Left lobe of liver (tissue), 2 donors: ENCODE measurements at places on chromosomes 12 and 14.

- no peak for DNase-seq
These were observed 10.3 kb upstream of the SP7 start for GRCh38 chr12:53346491-53346890.

DNA sequence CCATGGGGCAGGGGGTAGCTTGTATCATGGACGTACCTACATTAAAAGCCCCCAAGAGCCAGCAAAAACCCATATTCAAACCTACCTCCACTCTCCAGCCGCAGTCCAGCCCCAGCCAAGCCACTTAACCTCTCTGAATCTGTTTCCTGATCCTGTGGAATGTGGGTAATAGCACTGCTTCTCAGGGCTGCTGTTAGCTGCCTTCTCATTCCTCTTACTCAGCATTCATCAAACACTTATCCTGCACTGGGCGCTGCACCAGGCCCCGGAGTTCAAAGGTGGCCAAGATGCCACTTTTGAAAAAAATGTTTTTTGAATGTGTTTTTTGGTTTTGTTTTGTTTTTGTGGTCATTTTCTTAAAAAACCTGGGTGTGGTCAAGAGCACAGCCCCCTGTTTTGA lies 237.4 kb downstream of the CHST11 start:
- DNase-seq = no peak

GRCh38 chr12:13196130-13196921 lies at the start of gene EMP1:
Gene EMP1 (plus strand): TSS chr12:13196726. CDS start chr12:13211511, 14,785 bp downstream.
- DNase-seq = peak; percentile 77

- DNase-seq = no peak
These were observed 336.4 kb downstream of the CACNA1C start for GRCh38 chr12:2389079-2389790.

GRCh38 chr12:121005346-121005815 lies 10.9 kb downstream of the C12orf43 start:
- DNase-seq = no peak

GRCh38 chr14:64726585-64726890 lies 22.3 kb downstream of the PLEKHG3 start:
- DNase-seq = no peak

GRCh38 chr12:51152953-51153352 lies 20.0 kb downstream of the TFCP2 start:
- no peak for DNase-seq

- DNase-seq = no peak
These were observed 9.5 kb upstream of the CDKN3 start for GRCh38 chr14:54387328-54387727.

DNA sequence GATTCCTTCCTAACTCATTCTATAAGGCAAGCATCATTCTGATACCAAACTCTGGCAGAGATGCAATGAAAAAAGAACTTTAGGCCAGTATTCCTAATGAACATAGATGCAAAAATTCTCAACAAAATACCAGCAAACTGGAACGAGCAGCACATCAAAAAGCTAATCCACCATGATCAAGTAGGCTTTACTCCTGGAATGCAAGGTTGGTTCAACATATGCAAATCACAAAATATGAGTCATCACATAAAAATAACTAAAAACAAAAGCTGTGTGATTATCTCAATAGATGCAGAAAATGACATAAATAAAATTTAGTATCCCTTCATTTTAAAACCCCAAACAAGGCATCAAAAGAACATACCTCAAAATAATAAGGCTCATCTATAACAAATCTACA lies 98.9 kb downstream of the ACSS3 start:
- DNase-seq = no peak

- DNase-seq = no peak
These were observed 3.2 kb upstream of the DIO3 start for GRCh38 chr14:101557811-101558738.

DNA sequence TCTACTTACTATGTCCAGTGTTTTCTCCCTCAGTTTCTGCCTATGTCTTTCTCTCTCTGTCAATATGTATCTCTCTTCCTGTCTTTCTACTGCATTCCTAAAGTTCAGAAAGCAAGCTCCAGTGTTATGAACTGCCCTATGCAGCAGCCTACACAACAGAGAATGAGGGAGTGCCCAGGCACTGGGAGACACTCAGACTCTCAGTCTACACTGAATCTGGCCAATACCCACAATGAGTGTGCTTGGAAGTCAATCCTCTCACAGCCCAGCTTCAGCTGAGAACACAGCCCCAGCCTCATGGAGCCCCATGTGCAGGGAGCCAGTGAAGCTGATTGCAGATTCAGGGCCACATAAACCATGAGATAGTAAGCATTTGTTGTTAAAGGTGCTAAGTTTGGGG lies 128.7 kb downstream of the ALG10 start:
- DNase-seq = no peak

- DNase-seq = no peak
These were observed 25.7 kb downstream of the TSHR start for GRCh38 chr14:80981156-80981555.

DNA sequence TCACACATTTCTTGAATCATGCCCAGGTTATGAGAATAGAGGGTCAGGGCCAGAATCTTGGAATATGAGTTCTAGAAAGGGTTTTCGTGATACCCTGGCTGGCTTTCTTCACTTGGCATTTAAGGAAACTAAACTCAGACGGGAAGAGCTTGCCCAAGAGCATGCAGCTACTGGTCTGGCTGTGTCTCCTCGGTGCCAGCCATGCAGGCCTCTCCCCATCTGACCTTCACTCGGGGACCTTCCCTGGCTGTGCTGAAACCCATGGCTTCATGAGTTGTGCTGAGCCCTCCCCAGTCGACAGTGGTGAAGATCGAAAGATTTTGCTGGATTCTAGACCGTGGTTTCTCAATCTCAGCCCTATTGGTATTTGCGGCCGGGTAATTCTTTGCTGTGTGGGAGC lies 38.0 kb downstream of the FOXN3 start:
- no peak for DNase-seq

DNA sequence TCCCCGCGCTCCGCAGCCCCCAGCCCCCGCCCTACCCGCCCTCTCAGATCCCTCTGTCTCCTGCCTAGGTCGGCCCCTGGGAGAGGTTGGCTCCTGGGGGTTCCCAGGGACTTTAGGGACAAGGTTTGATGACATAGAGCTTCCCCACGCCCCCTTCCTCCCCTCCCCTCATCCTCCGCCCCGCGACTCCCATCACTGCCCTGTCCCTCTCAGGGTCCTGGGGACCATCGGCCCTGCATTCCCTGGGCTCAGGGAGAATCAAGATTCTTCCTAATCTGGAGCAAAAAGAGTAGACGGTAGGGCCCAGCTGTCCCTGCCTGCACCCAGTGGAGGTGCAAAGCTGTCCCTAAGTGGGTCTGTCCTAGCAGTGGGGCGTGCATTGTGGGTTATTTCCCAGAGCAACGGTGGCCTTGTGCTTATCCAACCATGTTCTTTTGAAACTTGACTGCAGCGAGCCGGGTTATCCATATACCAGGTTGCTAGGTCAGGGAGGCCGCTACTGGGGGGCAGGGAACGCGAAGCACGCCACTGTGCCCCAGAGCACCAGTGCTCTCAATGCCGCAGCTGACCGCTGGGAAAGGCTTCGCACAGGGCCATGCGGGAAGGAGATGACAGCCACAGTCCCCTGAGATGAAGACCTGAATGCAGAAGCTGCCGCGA lies 124.4 kb upstream of the PRMT8 start:
- no peak for DNase-seq

- DNase-seq = no peak
These were observed 172.2 kb upstream of the ATP2B1 start for GRCh38 chr12:89880690-89881350.

DNA sequence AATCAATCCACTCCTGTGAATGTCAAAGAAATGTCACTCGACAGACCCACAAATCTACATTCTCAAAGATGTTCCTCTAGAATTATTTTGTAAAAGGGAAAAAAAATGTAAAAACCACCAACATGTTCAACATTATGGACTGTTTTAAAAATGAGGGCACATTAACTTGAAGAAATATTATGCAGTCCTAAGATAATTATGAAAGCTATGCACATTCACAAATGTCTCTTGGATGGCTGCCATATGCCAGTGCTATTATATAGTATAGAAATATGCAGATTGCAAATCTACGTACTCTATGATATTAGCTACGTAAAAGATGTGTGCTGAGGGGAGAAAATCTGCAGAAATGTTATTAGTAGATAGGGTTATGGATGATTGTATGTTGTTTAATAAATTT lies 334.2 kb downstream of the BMP4 start:
- DNase-seq = no peak

DNA sequence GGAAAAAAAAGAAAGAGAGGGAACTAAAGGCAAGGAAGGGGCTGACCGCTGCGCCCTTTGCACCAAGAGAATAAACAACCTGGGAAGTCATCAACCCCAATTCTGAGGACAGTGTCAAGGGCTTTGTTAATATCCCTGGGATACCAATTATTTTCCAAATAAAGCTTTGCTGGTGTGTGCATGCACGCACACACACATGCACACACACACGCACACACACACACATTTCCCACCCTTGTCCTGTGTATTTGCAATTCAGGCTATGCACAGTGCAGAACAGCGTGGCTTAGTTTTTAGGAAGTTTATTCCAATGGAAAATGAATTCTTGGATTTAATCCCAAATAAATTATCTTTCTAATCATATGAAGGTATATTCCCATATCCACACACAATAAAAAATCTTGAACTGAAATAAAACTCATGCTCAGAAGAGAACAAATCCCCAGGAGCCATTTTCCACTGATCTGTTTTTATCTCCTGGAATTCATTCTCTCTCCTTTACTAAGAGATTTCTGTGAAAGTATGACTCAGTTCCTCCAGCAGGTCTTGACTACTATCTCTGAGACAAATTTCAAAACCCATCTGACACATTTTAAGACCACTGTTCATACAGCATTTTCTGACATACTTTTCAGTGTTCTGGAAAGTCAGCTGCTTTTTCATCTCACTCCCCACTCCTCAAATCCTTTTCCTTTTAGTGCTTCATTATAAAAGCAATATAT lies 334.4 kb upstream of the ATP2B1 start:
- DNase-seq = no peak

GRCh38 chr14:99393059-99393655 lies 87.5 kb downstream of the SETD3 start:
- DNase-seq = no peak

DNA sequence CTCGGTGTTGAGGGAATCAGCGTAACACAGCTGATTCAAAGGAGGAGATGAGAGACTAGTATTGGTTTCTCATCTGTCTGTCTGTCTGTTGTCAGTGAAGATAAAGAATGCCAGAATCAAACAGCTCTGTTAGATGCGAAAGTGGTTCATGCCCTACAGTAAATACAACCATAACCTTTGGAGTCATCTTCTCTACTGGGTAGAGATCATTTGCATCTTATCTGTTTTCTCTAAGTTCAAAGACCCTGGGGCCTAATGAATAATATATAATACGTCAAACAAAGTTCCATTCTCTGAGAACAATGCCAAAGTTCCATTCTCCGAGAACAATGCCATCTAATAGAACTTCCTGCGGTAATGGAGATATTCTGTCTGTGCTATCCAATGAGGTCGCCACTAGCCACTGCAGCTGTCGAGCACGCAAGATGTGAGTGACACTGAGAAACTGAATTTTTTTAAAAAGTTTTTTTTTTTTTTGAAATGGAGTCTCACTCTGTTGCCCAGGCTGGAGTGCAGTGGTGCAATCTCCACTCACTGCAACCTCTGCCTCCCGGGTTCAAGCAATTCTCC lies 6.6 kb downstream of the IL31 start:
- DNase-seq = no peak

DNA sequence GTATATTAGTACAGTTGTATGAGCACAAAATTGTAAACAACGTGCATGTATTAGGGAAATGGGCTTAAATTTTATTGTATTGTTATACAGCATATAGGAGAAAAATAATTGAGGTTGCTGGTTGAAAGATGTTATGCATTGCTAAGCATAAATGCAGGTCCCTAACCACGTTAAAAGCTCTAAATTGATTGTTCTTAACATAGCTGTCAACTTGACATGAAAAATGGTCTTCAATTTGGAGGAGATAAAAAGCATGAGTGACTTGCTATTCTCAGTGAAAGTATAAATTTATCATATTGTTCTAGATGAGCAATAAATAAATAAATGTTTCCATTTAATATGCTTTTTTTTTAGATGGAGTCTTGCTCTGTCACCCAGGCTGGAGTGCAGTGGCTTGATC lies 506.6 kb upstream of the ATXN7L3B start:
- no peak for DNase-seq

DNA sequence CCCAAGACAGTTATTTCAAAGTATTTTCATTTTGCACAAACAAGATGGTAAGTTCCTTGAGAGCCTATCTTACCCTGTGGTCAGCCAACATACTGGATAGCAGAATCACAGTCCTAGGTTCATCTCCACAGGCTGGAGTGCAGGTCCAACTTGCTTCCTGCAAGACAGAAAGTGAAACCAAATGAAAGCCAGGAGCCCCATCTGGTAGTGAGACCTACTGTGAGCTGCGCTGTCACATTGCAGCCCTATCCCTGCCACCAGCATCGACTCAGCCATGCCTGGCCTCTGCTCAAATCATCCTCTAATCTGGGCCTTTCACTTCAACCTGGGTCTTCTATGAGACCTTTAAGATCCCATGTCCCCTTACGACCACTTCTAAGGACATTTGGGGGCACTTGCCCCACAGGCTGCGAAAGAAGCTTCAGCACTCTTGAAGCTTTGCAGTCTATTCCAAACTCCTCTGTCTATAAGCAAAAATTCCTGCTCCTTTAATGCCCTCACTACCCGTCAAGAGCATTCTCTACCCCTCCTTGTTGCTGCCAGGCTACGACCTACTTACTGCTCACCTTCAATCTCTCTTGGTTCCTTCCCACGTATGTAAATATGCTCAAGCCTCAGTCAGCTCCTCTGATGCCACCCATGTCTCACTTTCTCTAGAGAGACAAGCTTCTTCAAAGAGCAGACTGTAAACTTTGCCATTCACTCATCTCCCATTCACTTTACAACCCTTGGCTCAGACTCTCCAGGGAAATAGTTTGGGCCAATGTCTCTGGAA lies 55.9 kb upstream of the TSPAN11 start:
- no peak for DNase-seq

DNA sequence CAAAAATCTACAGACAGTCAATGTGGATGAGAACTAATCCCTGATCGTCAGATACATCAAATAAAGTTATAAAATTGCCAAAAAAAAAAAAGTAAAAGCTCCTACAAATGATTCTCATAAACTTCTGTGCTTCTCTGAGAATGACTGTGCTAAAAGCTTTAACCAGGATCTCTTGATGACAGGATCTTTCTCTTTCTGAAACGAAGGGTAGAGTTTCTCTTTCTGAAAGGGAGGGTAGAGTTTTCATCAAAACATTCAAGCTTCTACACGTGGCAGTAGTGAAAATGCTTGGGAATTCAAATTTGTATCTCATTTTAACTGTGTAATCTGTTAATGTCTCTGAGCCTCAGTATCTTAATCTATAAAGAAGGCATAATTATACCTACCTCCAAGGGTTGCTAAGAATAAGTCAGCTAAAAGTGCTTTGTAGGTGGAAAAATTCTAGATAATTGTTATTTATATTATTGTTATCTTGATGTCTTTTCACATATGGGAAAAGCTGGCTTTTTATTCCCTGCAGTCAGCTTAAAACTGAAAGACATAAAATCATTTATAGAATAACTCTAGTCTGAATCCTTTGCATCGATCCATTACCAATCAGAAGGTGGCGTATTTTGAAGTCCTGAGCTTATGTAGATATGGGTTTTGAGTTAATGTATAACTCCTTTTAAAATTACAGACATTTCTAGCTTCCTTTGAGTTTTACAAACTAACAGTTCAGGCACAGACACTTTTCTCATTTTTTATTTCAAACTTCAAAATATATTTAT lies 157.4 kb downstream of the DACT1 start:
- DNase-seq = no peak

- DNase-seq = peak; percentile 82
These were observed 105.0 kb downstream of the PPP2R5E start for GRCh38 chr14:63438065-63438757.
